Activated T-helper 9 cell treated with anti-CD3 and anti-CD28 coated beads, Interleukin-2, amount 50 U/mL, for 16 hours (primary cell): ENCODE measurements at places on chromosomes 1 and 21.
A peak's percentile ranks its signal among the peaks of the same experiment; 100 is the strongest.

DNA sequence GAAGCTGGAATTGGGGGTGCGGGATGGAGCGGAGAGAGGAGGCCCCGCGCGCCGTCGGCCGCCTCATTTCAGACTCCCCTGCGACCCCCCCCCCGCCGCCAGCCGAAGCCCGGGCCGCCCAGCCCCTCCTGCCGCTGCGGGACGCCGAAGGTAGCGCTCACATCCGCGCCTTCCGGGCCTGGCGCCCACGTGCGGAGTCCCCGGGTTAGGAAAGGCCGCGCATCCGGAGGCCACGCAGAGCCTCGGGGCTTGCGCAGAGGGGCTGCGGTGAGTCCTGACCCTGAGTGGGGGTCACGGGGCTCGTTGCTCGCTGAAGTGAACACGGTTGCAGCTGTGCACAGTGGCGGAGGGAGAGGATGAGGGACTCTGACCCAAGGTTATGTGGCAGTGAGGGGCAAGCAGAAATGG, 552 bp upstream of the ZNF496 start:
- DNase-seq = peak; percentile 21

DNA sequence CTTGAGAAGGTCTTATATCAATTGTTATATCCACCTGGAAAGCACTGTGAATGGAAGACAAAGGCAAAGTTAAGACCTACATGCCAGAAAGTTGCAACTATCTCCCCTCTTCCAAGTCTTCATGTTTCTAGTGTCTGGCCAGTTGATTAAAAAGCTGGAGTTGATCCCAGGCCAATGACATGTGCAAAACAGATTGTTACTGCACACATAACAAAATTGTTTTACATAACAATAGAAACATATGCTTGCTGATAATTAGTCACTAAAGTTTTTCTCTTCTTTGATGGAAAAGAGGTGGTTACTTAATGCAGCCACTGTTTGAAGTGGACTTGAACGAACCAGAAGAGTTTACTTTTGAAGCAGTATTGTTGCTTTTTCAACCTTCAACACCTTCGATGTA, 158.2 kb downstream of the TGFBR3 start:
- no peak for DNase-seq

DNA sequence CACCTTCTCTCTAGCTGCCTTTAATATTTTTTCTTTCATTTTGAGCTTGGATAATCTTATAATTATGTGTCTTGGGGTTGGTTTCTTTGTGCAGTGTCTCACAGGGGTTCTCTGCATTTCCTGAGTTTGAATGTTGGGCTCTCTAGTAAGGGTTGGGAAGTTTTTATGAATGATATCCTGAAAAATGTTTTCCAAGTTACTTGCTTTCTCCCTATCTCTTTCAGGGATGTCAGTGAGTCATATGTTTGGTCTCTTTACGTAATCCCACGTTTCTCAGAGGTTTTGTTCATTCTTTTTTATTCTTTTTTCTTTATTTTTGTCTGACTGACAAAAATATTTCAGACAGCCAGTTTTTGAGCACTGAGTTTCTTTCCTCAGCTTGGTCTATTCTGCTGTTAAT, 55.4 kb upstream of the CCDC190 start:
- no peak for DNase-seq

GRCh38 chr1:34425785-34426184, 249.1 kb downstream of the C1orf94 start:
- DNase-seq = no peak

- DNase-seq = no peak
These were observed 163.9 kb downstream of the AKT3 start for GRCh38 chr1:243686159-243686558.
